ENCODE measurements at places on chromosomes 4 and X.
A peak's percentile ranks its signal among the peaks of the same experiment; 100 is the strongest.

GRCh38 chr4:5051278-5052203 is at the start of gene STK32B:
STK32B (plus strand) TSS chr4:5051480.
- no peak for DNase-seq

- DNase-seq = no peak
These were observed 40.5 kb upstream of the YTHDC1 start for GRCh38 chr4:68390205-68390935.

DNA sequence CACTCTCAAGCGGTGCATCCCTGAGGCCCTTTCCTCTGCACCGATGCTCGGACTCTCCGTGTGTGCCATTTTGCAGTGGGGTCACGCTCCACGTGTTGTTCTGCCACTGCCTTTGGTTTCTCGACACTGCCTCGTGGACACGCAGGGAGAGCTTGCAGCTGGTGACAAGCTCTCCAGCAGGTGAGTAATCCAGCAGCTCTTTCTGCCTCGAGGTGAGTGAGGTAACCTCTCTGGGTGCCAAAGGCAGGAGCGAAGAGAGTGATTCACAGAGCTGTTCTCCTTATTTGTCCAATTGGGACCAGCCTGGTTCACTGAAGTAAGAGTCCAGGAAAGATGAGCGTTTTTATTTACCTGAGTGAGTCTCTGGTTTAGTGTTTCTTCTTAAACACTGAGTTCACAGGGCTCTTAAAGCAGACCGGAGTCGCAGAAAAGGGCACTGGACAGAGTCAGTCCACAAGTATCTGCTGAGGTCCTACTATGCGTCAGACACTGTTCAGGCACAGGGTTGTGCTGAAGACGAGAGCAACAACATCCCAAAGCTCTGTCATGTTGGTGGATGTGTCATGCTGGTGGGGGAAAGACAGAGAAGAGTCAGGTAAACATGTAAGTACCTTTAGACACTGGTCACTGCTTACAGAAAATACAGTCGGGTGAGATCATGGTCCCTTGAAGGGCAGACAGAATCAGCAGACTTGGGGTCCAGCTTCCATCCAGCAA is 61.8 kb downstream of the FHDC1 start:
- DNase-seq = no peak

GRCh38 chr4:155881555-155881954 is 15.5 kb upstream of the ASIC5 start:
- DNase-seq = no peak

GRCh38 chr4:6184169-6184568 is 16.2 kb downstream of the JAKMIP1 start:
- DNase-seq = no peak

DNA sequence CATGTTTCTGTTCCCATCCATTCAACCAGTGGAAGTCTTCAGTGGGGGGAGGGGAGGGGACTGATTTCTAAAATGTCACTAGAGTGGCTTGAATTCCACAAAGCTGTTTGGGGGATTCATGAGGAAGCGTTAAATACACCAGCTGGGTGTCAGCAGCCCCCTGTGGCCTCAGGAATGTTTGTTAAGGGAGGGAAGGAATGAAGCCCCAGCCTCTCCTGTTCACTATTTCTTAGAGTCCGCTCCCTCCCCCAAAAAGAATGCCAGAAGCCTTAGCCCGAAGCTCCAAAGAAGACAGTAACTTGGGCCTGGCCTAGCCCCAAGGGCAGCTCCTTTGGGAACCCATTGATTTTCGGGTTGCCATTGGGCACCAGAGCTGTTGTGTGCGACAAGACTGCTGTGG is 3.3 kb downstream of the SHROOM2 start:
- no peak for DNase-seq

DNA sequence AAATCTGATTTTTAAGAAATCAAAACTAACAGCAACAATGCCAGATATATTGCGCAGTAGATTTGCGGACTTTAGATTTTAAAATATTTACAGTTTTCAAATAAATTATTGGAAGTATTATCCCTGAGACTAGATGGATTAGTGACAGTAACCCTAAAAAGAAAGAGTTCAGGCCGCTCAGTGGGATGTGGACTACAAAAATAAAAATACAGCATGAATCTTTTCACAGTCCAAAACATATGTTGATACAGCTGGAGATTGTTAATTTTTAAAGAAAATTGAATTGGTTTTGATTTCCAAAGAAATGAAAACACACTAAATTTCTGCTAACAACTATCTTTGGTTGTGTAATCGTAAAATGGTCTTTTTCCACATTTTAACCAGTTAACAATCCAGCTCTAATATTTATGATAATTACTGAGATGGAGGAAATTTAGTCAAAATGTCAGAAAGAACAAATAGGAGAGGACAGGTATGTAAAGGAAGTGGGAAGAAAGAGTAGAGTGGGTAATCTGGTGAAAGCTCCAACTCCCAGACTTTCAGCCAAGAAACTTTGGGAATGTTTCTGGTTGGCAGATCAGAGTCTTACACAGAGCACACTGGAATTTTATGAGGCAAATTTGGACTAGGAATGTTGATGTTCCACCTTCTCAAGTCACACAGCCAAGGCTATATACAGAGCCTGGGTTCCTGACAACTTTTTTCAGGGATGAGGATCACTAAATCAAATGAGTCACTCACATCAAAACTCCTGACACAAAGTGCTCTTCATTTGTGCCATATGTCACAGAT is 15.1 kb downstream of the C4orf36 start:
- DNase-seq = no peak

- no peak for DNase-seq
These were observed 268.4 kb upstream of the INTU start for GRCh38 chr4:127364397-127364796.

GRCh38 chrX:109716431-109717028 is 16.5 kb downstream of the ACSL4 start:
- no peak for DNase-seq

- no peak for DNase-seq
These were observed 30.1 kb downstream of the HOPX start for GRCh38 chr4:56651056-56651350.

GRCh38 chrX:19747652-19748610 is 139.5 kb downstream of the SH3KBP1 start:
- DNase-seq = no peak

DNA sequence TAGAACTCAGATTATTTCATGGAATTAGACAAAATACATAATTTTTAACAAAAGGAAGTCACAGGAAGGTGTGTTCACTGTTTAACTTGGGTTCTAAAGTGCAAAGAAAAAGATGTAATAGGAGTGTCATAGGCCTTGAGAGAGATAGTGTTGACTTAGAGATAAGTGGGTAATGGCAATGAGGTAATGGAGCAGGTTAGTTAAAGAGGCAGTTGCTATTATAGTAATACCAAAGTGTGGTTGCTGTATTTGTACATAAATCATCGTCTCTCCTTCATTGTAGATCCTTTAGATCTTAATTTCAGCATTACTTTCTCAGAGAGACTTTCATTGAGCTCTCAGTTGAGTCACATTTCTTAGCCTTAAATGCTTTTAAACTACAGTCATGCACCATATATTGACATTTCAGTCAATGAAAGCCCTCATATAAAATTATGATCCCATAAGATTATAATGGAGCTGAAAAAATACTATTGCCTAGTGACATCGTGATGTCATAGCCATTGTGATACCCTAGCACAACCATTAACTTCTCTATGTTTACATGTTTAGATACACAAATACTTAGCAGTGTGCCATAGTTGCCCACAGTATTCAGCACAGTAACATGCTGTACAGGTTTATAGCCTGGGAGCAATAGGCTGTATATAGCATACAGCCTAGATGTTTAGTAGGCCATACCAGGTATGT is 245.4 kb downstream of the ADGRL3 start:
- no peak for DNase-seq

GRCh38 chr4:113181289-113182007 is 132.0 kb downstream of the ANK2 start:
- peak; percentile 1 for DNase-seq

GRCh38 chrX:153791104-153791852 is 2.9 kb downstream of the IDH3G start:
- DNase-seq = no peak

DNA sequence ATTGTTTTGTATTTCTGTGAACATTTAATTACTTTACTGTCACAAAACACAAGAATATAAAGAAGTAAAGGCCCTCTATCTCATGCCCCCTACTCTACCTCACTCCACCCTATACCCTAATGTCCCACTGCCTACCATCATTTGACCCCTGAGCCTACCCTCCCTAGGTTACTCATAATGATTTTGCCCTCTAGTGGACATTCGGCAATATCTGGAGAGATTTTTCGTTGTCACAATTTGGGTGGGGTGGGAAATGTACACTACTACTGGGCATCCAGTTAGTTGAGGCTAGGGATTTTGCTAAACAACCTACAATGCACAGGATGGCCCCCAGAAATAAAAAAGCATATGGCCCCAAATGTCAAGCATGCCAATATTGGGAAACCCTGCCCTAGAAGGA is 10.2 kb downstream of the TEX13A start:
- DNase-seq = no peak

- no peak for DNase-seq
These were observed 135.1 kb downstream of the PLS3 start for GRCh38 chrX:115696039-115696438.

- no peak for DNase-seq
These were observed 659.3 kb downstream of the ZNF674 start for GRCh38 chrX:45885931-45886330.
